ENCODE measurements at places on chromosomes 5 and 9.

- no peak for DNase-seq
Observed at GRCh38 chr5:172953776-172954675, 5.2 kb upstream of the RPL26L1 start.

DNA sequence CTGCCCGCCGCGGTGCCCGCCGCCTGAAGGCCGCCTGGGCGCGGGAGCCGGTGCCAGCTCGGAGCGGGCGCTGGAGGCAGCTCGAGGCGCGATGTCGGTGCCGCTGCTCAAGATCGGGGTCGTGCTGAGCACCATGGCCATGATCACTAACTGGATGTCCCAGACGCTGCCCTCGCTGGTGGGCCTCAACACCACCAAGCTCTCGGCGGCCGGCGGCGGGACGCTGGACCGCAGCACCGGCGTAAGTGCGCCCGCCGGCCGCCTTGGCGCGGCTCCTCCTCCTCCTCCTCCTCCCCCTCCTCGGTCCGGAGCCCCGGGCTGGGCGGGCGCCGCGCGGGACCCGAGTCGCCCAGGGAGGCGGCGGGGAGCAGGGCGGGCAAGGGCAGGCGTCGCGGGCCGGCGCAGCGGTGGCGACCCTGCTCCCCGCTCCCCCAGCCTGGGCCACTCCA is 455 bp downstream of the OLFM1 start:
- no peak for DNase-seq

- peak; percentile 39 for DNase-seq
Observed at GRCh38 chr5:16618138-16618897, 1.5 kb upstream of the RETREG1 start.

DNA sequence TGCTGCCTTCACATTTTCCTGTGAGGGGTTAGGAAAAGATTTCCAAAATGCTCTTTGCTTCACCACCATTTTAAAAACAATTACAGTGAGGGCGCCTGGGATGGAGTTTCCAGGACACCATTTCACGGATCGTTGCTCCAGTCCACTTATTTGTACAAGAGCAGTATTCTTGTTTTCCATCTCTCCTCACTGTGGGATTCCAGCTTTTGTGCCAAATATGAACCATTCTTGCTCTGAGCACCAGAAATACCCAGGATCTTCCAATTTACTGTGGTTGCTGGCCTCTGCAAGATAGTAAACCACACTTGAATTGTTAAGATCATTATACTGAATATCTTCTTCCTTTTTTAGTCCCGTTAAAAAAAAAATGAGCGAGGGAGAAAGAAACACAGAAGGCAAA is 899.5 kb downstream of the TLE1 start:
- DNase-seq, result no peak

- DNase-seq, result peak; percentile 49
Observed at GRCh38 chr5:170791325-170791954, 7.9 kb downstream of the GABRP start.

DNA sequence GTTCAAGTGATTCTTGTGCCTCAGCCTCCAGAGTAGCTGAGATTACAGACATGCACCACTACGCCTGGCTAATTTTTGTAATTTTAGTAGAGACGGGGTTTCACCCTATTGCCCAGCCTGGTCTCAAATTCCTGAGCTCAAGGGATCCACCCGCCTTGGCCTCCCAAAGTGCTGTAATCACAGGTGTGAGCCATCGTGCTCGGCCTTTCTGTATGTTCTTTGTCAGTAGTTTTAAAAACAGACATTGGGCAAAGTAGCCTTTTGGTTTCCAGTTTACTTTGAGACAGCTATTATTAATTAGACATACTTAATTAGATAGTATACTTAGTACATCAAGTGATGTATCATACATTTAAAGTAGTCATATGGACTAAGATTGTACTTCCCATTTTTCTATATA is 45.2 kb downstream of the RBM27 start:
- DNase-seq, result no peak

- peak; percentile 70 for DNase-seq
Observed at GRCh38 chr9:99823681-99824377, 2.1 kb downstream of the NR4A3 start.

DNA sequence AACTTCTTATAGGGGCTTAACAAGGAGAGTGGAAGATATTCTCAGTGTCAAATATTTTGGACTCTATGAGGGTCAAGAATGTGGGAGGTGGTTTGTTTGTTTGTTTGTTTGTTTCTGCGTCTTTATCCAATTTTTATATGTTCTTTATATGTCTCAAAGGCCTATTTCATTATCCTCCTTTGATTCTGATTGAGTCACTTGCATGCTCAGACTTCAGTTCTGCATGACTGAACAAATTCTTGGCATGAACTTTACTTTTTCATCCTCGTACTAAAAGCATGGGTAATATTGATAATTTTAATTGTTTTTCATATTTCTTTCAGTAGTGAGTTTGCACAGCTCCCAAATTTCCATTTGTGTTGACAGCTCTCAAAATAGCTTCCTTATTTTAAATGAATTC is 19.2 kb upstream of the ERBIN start:
- no peak for DNase-seq
